GM04504 (cell line): ENCODE measurements at places on chromosomes 6 and 20.

- DNase-seq, result no peak
These were observed 94.5 kb downstream of the RFPL4B start for GRCh38 chr6:112441607-112442006.

GRCh38 chr6:43860285-43860684 lies 90.3 kb downstream of the VEGFA start:
- DNase-seq, result no peak

GRCh38 chr6:42453654-42454427 lies 2.1 kb upstream of the TRERF1 start:
- DNase-seq, result no peak

DNA sequence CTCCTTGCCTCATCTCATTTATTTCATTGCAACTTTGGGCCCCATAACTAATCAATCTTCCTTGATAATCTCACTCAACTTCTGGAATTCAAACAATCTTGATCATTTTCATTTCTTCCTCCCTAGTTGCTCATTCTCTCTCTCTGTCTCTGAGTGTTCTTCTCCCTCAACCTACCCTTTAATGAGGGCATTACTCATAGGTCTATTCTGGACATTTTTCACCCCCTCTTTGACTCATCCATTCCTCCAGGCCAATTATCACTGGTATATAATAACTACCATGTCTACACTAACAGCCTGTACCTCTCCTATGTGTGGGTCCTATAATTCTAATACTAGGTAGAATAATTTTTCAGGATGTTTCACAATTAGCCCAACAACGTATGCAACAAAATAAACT lies 78.8 kb downstream of the COL21A1 start:
- peak; percentile 7 for DNase-seq

DNA sequence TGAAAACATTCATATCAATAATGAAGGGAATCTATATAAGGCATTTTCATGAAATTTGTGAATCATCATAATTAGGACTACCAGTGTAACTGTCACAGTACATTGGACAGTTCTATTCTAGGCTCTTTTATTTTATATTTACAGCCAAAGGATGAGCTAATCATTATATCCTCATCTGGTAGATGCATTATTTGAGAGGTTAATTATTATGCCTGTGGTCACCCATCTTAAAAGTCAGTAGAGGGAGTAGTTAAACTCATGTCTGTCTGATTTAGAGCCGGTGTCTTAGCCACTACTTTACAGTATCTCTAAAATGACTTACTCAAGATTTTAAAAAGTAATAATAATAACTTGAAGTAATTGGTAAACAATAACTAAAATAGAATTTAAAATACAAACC lies 899.3 kb upstream of the MAP3K7 start:
- DNase-seq, result no peak

- DNase-seq, result peak; percentile 46
These were observed 77.5 kb downstream of the C6orf118 start for GRCh38 chr6:165231581-165232561.

- no peak for DNase-seq
These were observed 151.0 kb downstream of the SCML4 start for GRCh38 chr6:107673076-107673494.

DNA sequence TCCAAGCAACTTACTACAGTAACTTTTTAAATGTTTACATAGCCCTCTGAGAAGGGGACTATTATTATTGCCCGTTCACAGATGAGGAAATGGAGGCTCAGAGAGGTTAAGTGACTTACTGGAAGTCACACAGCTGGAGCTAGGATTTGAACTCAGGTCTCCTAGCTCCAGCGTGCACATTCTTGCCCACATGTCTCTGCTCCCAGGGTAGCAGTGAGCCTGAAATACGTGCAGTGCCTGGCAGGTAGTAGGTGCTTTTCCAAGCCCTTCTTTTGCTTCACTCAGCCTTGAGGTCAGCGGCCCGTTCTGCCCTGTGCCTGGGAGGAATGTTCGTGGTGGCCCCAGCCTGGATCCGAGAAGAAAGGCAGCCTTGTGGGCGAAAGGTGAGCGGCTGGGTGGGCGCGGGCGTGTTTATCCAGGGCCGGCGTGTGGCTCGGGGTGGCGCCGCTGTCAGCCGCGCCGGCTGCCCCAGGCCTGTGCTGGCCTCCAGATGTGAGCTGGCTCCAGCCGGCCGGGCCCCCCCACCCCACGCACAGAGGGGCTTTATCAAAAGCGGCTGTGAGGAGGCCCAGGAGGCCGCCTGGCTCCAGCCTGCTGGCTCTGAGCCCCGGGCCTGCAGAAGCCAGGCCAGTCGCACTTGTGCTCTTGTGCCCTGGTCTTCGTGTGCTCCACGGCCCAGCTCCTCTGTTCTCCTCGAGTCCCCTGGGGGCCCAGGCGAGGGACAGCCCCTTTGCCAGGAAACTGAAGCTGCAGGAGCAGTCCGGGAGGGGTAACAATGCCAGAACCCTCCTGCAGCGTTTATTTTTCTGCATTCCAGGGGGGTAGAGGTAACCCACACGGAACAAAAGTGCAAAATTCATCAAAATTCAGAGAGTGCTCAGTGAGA lies 58.1 kb downstream of the UBE2V1 start:
- DNase-seq, result no peak

- no peak for DNase-seq
These were observed 21.3 kb downstream of the ECI2 start for GRCh38 chr6:4114123-4114522.

DNA sequence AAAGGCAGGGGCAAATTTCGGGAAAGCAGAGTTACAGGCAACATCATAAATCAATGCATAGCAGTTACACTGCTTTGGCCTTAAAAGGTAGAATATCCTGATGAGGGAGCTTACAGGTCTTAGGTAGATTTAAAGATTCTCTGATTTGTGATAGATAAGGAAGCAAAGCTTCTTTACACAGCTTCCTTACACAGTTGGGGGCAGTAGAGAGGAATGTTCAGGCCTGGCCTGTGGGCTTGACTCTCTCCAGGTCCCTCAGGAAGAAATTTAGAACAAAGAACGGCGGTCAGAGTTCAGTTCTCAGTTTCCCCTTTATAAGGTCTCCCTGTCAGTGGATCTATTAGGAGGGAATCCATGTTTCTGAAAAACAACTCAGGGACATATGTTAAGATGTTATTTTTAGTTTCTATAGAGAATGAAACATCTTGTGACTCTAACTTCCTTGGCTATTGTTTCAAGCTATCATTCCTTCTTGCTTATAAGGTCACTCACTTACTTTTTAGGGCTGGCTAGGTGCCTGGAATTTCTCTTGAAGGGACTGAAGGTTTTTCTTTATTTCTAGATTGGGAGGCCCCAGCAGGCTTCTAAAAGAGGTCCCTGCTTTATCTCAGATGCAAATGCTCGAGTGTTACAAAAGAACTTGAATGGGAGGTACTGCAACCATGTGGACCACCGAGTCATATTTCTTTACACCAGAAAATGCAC lies 11.8 kb downstream of the HLA-B start:
- DNase-seq, result no peak
